Urinary bladder (tissue), 4 donors: ENCODE measurements at places on chromosomes 6 and 20.

DNA sequence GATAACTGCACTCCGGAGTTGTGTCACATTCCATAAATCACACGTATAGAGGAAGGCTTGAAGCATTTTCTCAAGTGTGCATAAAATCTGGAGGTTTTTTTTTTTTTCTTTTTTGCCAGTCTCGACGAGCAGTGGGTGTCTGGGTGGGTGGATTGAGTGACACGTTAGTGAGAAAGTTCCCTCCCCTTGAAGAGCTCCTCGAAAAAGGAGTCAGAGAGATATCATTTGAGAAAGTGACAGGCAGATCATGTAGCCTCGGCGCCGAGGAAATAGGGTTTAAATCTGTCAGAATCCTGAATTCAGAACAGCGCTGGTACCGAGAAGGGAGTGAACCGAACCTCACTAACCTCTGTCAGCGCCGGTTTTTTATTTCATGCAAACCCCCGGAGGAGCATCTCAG, 269.5 kb upstream of the ARID1B start:
- no peak for DNase-seq

- DNase-seq: no peak
Measured at GRCh38 chr6:5085648-5086293, 630 bp downstream of the PPP1R3G start.

- no peak for DNase-seq
Measured at GRCh38 chr20:20611167-20611566, 101.3 kb downstream of the RALGAPA2 start.

GRCh38 chr6:53827531-53827930, 32.7 kb downstream of the LRRC1 start:
- no peak for DNase-seq

DNA sequence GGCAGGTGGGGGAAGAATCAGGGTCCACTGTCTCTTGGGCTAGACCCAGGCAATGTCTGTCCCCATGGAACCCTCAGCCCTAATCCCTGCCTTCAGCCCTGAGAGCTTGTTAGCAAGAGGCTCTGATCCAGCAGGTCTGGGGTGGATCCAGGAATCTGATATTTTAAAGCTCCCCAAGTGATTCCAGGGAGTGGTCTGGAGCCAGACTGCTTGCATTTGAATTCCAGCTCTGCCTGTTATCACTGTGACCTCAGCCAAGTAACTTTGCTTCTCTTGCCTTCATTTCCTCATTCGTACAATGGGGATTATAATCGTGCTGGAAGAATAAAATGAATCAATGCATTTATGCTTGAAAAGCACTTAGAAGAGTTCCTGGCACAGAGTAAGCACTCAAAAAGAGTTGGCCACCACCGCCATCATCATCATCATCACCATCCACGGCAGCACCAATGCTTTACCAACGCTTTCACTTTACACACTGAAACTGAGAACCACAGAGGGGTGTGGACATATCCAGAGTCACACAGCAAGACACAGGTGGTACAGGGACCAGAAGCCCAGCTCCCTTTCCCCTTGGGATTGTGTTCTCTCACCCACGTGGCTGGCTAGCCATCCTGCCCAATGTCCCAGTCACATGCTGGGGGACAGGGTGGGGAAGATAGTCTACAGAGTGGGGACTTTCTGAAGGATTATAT, 75.7 kb upstream of the RALY start:
- no peak for DNase-seq

DNA sequence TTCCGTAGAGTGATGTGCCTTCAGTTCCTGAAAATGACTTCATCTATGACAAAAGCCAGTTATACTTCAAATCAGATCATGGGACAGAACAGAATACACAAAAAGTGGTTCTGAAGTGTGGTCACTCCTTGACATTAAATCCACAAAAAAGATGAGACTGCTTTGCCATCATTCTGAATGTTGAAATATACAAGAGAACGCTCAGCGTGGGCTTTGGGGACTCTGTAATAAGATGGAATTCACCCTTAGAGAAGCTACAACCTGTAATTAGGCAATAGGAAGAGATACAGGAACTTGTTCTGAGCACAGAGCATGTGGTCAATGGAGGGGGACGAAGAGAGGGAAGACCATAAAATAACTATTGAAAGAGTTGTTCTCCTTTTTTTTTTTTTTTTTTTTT, 184.3 kb downstream of the CARMIL1 start:
- no peak for DNase-seq

DNA sequence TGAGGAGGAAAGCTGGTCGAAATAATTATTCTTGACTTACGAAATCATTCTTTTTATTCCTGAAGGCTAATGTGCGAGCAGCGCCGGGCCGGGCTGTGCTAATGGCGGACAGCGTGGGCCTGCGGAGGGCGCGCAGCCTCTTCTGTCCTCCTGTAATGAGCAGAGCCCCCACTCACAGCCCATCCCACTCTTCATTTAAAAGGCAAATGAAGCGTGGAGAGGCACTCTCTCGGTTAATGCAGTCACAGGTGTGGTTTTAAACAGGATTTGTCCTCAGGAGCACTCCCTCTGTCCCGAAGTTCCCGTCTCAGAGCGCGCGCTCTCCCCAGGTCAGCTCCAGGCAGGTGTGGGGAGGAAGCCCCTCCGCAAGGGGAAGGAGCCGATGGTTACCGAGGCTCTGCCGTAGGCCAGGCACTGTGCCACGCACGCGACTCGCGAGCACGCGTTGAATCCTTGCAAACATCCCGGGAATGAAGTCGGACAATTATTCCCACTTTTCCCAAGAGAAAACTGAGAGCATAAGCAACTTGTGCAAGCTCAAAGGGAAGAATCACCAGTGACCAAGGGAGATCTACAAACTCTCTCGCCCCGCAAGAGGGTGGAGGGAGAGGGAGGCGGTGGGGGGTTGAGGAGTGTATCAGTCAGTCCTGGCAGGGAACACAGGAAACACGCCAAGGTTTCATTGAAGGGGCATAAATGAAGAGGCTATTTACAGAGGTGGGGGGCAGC, 35.5 kb upstream of the ZFAND3 start:
- DNase-seq: no peak

GRCh38 chr6:126546541-126547120, 206.7 kb downstream of the CENPW start:
- DNase-seq: no peak

GRCh38 chr20:50308513-50309279, 118.1 kb downstream of the CEBPB start:
- no peak for DNase-seq

DNA sequence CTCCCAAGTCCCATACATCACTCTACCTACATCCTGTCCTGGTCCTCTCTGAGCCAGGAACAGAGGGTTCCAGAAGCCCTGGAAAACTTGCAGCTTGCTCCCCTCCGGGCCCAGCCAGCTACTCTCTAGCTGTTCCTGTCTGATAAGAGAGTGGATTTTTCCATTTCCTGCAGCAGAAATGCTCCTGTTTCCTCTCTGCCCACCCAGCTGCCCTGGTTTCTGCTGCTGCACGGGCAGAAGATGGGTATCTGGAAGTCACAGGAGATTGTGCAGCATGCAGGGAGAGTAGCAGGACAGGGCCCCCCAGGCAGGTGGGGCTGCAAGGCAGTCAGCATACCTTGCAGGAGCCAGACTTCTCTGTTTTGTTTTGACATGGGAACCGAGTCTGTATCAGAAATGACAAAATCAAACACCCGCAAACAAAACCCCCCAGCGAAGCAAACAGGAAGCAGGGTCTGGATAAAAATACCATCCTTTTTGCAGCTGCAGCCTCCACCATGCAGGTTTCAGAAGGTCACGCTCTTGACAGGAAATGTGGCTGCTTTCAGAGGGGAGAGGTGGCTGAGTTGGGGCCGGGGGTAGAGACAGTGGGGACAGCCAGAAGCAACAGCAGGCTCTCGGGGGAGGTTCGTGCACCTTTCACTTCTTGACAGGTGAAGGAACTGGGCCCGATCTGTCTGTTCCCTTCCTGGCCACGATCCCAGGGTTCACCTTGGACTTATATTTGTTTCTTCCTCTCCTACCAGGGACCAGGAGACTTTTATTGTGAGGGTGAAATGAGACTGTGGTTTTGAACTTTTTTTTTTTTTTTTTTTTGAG, 50.8 kb upstream of the FAM83D start:
- no peak for DNase-seq

GRCh38 chr6:53795340-53795701, 516 bp downstream of the LRRC1 start:
- no peak for DNase-seq

DNA sequence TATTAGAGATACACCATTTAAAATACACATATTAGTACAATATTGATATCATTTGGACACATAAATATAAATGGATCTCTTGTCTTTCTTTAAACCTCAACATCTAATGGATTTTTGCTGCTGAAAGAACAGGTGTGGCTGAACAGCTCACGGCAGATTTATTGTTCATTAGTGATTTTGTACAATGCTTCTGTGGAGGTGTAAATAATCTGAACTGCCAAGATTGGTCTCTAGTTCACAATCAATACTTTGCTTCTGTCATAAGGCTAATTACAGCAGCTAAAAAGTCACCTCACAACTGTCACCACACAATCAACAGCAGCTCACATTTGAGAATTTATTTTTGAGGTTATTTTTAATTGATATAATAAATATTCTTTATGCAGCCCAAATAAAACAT, 162.0 kb upstream of the SIM1 start:
- no peak for DNase-seq

- no peak for DNase-seq
Measured at GRCh38 chr6:17116117-17116440, 14.2 kb downstream of the STMND1 start.

GRCh38 chr6:89058627-89059026, 21.9 kb upstream of the PNRC1 start:
- no peak for DNase-seq

GRCh38 chr6:113829696-113830045, 27.5 kb upstream of the MARCKS start:
- DNase-seq: no peak

DNA sequence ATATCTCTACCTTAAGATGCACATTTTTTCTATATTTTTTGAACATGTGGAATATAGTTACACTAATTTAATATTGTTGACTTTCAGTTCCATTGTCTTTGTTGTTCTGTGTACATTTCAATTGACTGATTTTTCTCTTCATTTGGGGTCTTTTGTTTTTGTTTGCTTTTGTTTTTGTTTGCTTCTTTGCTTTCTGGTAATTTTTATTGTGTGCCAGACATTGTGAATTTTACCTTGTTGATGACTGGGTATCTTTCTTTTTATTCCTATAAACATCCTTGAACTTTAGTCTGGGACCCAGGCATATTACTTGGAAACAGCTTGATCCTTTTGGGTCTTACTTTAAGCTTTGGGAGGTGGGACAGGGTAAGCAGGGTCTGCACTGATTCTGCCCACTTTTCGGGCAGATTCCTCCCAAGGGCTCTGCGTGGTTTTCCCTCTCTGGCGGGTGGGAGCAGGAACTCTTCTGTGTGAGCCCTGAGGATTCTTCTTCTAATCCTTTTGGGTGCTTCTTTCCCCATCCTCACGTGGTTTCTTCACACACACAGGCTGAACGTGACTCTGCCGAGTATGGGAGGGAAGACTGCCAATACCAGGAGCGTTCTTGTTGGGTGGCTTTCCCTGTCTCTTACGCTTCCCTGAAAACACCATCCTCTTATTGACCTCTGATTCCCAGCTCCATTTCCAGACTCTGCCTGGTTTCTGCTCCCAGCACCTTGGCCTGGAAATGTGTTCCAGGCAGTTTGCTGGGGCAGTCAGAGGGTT, 200.5 kb downstream of the ARID1B start:
- no peak for DNase-seq

DNA sequence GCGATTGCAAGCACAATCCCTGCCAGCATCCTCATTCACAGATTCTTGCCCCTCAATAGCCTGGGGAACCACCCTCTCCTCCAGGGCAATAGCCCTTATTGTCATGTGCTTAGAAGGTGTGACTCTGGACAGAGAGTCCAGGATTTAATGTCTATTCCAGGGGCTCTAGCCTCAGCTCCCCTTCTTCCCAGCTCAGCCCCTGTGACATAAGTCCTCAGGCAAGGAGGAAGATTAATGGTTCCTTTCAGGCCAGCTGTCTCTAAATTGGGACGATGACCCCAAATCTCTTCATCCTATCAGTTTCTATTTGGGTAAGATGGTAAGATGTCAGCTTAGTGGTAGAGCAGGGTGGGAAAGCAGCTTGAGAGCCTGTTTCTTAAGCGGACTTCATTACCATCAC, 8.1 kb downstream of the LRFN2 start:
- no peak for DNase-seq

- no peak for DNase-seq
Measured at GRCh38 chr6:1858196-1858595, 248.5 kb downstream of the FOXC1 start.

- DNase-seq: no peak
Measured at GRCh38 chr20:5843054-5843592, 92.9 kb downstream of the SHLD1 start.

DNA sequence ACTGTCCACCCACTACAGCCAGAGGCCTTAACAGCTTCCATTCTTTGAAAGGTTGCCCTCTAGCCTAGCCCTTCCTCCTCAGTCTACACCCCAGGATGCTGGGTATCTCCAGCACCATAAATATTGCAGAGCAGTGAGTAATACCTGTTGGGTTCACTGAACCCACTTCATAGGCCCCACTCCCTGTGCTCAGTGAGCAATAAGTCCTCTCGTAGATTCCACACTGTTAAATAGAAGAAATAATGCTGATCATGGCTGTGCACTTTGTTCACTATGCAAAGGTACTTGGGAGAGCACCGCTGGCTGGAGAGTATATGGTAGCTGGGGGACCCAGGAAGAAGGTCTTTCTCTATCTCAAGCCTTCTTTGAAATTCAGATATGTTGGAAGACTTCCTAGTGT, 87.3 kb downstream of the RSPH3 start:
- DNase-seq: no peak

DNA sequence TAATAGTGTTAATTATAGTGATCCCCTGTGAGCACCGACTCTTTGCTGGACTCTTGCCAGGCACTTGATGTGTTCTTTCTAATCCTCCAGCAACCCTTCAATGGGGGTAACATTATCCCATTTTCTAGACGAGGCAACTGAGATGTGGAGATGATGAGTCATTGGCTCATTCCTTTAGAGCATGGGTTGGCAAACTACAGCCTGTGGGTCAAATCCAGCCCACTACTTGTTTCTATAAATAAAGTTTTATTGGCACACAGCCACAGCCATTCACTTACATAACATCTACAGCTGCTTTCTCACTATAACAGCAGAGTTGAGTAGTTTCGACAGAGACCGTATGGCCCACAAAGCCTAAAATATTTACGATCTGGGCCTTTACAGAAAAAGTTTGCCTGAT, 249.5 kb upstream of the KCNG1 start:
- DNase-seq: no peak

GRCh38 chr6:125944434-125944816, 12.1 kb upstream of the HINT3 start:
- DNase-seq: no peak

- DNase-seq: no peak
Measured at GRCh38 chr6:52969359-52969758, 25.7 kb downstream of the GSTA4 start.

GRCh38 chr6:110826236-110827129, 11.2 kb upstream of the CDK19 start:
- DNase-seq: no peak

GRCh38 chr6:3759646-3760232, 8.2 kb upstream of the PXDC1 start:
- DNase-seq: no peak
